Coronary artery (tissue), 2 donors: ENCODE measurements at places on chromosomes 13 and 19.

DNA sequence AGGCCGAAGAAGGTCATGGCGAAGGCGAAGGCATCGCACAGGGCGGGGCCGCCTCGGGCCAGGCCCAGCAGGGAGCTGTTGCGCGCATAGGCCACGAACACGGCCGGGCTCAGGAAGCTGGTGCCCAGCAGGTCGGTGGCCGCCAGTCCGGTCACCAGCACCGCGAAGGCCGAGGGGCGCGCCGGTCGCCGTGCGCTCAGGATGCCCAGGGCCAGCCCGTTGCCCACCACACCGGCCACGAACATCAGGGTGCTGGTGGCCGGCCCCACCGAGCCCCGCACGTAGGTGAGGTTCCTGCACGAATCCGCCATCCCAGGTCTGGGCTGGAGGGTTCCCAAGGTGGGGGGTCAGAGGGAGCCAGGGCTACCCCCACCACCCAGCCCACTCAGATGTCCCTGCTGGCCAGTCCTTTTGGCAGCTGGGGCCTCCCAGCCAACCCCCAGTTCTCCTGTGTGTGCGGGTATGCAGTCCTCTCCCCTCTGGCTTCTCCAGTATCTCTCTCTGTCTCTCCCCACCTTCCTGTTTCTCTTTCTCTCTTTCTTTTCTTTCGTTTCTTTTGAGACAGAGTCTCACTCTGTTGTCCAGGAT, 880 bp downstream of the PTGIR start:
- no peak for DNase-seq

GRCh38 chr19:56299688-56300087, 15.0 kb downstream of the ZSCAN5A start:
- DNase-seq, result no peak

GRCh38 chr19:4456476-4456842, 1.1 kb downstream of the UBXN6 start:
- DNase-seq, result no peak

DNA sequence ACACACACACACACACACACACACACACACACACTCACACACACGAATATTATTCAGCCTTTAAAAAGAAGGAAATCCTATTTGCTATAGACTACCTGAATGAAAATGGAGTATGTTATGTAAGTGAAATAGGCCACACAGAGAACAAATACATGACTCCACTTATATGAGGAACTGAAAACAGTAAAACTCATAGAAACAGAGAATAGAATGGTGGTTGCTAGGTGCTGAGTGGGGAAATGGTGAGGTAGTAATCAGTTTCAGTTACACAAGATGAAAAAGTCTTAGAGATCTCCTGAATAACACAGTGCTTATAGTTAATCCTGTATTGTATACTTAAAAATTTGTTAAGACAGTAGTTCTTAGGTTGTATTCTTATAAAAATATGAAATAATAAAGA, 8.2 kb downstream of the ZNF677 start:
- DNase-seq, result no peak

DNA sequence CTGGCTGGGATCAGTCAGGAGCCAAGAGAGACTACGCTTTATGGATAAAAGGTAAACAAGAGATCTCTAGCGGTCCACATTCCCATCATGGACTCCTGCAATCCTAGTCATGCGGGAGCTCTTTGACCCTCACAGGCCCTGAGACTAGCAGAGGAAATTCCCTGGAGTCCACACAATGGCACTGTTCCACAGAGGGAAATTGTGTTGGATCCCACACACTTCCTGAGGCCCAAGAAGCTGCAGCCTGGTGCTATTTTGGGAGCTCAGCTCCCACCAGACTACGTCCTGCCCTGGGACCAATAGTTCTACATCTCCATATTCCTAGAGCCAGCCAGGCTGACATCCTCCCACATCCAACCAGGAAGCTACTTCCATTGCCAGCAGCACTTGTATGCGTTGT, 2358.4 kb downstream of the PCDH9 start:
- no peak for DNase-seq
